ENCODE measurements at places on chromosomes 7 and 10.

- H3K4me1 ChIP-seq: no peaks in the 10 kb centered on the region
- H3K27ac ChIP-seq: no peak overlapping the region
- DNase-seq: no peak
- no peaks in the 10 kb centered on the region for H3K36me3 ChIP-seq
Measured at GRCh38 chr10:61688551-61689308, 26.0 kb downstream of the CABCOCO1 start.

DNA sequence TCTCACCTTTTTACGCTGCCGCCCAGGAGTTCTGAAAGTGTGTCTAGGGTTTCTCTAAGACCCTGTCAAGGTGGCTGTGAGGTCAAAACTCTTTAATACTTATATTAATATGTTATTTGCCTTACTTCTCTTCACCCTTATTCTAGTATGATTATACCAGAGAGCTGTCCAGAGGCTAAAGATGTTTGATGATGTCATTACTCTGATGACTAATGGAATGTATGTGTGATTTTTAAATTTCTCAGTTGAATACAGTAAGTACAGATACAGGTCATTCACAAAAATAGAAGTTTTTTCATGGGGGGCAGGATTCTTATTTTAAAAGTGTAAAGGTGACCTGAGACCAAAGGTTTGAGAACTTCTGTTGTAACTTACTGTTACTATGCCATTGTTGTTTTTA is 150.6 kb upstream of the FOXP2 start:
- H3K36me3 ChIP-seq: no peaks in the 10 kb centered on the region
- no peak for DNase-seq
- H3K27me3 ChIP-seq: no peaks in the 10 kb centered on the region
- no peak overlapping the region for H3K27ac ChIP-seq
- H3K4me1 ChIP-seq: no peaks in the 10 kb centered on the region

- no peak overlapping the region for H3K27ac ChIP-seq
- no peak for DNase-seq
- H3K4me1 ChIP-seq: no peaks in the 10 kb centered on the region
- no peaks in the 10 kb centered on the region for H3K27me3 ChIP-seq
Measured at GRCh38 chr10:130354976-130355795, 219.0 kb downstream of the GLRX3 start.

- H3K27me3 ChIP-seq: no peaks in the 10 kb centered on the region
- no peaks in the 10 kb centered on the region for H3K36me3 ChIP-seq
- no peaks in the 10 kb centered on the region for H3K4me1 ChIP-seq
- DNase-seq: no peak
Measured at GRCh38 chr10:29067161-29067560, 221.7 kb upstream of the LYZL1 start.

DNA sequence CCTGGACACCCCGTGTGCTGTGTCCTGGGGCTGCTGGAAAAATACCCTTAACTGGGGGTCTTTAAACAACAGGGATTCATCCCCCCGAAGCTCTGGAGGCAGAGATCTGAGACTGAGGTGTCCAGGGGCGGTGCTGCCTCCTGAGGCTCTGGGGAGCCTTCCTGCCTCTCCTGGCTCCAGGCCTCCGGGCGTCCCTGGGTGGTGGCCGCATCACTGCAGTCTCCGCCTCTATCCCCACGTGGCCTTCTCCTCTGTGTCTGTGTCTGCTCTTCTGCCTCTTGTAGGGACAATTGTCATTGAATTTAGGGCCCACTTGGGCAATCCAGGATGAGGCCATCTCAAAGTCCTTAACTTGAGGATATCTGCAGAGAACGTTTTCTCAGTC is 216.6 kb downstream of the WDR37 start:
- DNase-seq: no peak
- H3K4me3 ChIP-seq: no peak overlapping the region
- no peak overlapping the region for H3K27ac ChIP-seq
- H3K4me1 ChIP-seq: no peaks in the 10 kb centered on the region
- no peaks in the 10 kb centered on the region for H3K36me3 ChIP-seq

DNA sequence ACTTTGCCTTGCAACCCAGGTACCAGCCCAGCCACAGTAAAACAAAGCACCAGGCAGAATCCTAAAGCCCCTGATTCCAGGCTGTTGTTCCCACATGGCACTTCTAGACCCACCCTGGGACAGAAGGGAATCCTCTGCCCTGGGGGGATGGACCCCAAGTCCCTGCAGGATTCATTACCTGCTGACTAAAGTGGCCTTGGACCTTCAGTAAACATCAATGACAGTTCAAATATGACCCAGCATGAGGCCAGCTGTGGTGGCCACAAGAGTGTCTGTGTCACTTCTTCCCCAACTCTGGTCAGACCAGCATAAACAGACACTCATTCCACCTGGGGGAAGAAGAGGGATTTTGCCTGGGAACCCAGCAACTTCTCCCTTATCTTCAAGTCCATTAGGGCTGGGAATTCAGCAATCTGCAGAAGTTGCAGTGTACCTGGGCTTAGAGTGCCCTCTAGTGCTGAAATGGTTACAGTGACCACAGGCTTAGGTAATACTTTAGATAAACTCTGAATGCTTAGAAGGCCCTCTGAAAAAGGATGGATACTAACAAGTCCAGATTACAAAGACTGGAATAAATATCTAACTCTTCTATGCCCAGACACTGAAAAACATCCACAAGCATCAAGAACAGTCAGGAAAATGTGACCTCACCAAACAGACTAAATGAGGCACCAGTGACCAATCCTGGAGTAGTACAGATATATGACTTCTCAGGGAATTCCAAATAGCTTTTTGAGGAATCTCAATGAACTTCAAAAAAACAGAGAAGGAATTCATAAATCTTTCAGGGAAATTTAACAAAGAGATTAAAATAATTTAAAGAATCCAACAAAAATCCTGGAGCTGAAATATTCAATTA is 108.5 kb upstream of the TMEM168 start:
- H3K4me3 ChIP-seq: no peak overlapping the region
- DNase-seq: no peak
- peaks cover 19% of the 10 kb centered on the region for H3K36me3 ChIP-seq
- H3K27ac ChIP-seq: no peak overlapping the region
- H3K4me1 ChIP-seq: peaks cover 3% of the 10 kb centered on the region

GRCh38 chr7:112497481-112497880 is 16.7 kb downstream of the LSMEM1 start:
- DNase-seq: no peak
- H3K4me3 ChIP-seq: no peak overlapping the region
- H3K4me1 ChIP-seq: no peaks in the 10 kb centered on the region
- no peak overlapping the region for H3K27ac ChIP-seq
- no peaks in the 10 kb centered on the region for H3K36me3 ChIP-seq
- H3K27me3 ChIP-seq: no peaks in the 10 kb centered on the region

GRCh38 chr7:92835261-92835850 is 1.0 kb downstream of the CDK6 start:
- H3K36me3 ChIP-seq: peaks cover 21% of the 10 kb centered on the region
- peak overlapping the region; percentile 87 for H3K4me3 ChIP-seq
- no peaks in the 10 kb centered on the region for H3K27me3 ChIP-seq

GRCh38 chr7:79008786-79009185 is 444.7 kb downstream of the MAGI2 start:
- no peak overlapping the region for H3K27ac ChIP-seq
- no peaks in the 10 kb centered on the region for H3K27me3 ChIP-seq
- DNase-seq: no peak
- no peaks in the 10 kb centered on the region for H3K4me1 ChIP-seq
- no peak overlapping the region for H3K4me3 ChIP-seq
- no peaks in the 10 kb centered on the region for H3K36me3 ChIP-seq

DNA sequence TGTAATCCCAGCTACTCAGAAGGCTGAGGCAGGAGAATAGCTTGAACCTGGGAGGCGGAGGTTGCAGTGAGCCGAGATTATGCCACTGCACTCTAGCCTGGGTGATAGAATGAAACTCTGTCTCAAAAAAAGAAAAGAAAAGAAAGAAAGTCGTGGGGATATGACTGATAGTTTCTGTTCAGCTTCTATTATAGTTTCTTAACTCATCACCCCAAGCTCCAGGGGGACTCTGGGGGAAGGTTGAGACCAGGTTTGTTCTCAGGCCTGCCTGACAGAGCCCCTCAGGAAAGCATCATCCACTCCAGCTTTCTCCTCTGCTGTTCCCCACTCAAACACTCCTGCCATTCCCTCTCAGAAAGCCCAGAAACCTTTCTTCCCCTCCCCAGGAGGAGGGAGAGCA is 542.4 kb upstream of the GALNT17 start:
- peaks cover 12% of the 10 kb centered on the region for H3K27me3 ChIP-seq
- no peak overlapping the region for H3K27ac ChIP-seq
- H3K4me3 ChIP-seq: no peak overlapping the region
- peaks cover 3% of the 10 kb centered on the region for H3K4me1 ChIP-seq

- H3K36me3 ChIP-seq: no peaks in the 10 kb centered on the region
- no peak overlapping the region for H3K4me3 ChIP-seq
- DNase-seq: no peak
- H3K27ac ChIP-seq: no peak overlapping the region
- no peaks in the 10 kb centered on the region for H3K27me3 ChIP-seq
Measured at GRCh38 chr10:92800134-92800733, 48.1 kb upstream of the EXOC6 start.

GRCh38 chr7:34761627-34762026 is 103.6 kb downstream of the NPSR1 start:
- H3K4me3 ChIP-seq: no peak overlapping the region
- no peak overlapping the region for H3K27ac ChIP-seq
- no peak for DNase-seq
- H3K27me3 ChIP-seq: no peaks in the 10 kb centered on the region
- no peaks in the 10 kb centered on the region for H3K36me3 ChIP-seq

DNA sequence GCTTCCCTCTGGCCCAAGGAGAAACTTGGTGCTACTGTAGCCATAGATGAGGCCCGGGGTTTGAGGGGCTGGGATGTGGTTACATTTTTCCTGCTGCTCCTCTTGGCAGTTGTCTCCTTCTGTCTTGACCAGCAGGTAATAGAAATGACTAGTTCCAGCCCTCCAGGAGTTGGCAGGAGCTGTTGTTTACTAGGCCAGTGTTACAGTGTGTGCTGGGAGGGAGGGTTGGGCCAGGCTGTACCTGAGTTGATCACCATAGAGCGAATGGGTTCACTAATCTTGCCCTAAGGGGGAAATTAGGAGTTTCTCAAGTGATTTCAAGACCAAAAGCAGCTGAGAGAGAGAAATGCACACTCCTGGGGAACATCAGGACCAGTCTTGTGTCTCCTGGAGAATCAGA is 34.9 kb downstream of the PAX2 start:
- H3K4me3 ChIP-seq: no peak overlapping the region
- H3K27me3 ChIP-seq: peaks cover 32% of the 10 kb centered on the region

DNA sequence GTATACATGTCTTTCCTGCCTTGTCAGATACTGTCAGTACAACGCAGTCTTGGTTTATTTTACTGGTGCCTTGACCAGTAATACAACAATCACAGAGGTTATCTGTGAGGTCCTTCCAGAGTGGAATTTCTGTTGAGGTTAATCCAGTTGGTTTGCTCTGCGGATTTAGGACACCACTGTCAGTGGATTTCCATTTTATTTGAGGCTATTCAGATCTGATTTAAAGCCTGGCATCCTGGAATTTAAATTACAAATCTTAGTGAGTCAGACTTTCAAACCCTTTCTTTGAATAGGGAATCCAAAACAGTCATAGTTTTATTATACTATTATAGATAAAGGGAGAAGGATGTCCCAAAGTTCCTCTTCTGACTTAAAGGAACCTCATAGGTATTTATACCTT is 40.5 kb downstream of the ANLN start:
- no peak overlapping the region for H3K27ac ChIP-seq
- no peaks in the 10 kb centered on the region for H3K27me3 ChIP-seq
- peaks cover 2% of the 10 kb centered on the region for H3K36me3 ChIP-seq
- no peak for DNase-seq

DNA sequence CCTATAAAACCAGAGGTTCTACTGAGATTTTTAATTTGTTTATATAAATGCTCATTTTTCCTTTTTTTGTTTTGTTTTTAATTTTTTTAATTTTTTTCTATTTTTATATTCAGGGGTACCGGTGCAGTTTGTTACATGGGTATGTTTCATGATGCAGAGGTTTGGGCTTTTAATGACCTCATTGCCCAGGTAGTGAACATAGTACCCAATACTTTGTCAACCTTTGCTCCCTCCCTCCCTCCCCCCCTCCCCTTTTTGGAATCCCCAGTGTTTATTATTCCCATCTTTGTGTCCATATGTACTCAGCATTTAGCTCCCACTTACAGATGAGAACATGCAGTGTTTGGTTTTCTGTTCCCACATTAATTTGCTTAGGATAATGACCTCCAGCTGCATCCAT is 94.4 kb upstream of the NEBL start:
- DNase-seq: no peak
- H3K4me1 ChIP-seq: no peaks in the 10 kb centered on the region
- no peak overlapping the region for H3K27ac ChIP-seq
- H3K36me3 ChIP-seq: no peaks in the 10 kb centered on the region

DNA sequence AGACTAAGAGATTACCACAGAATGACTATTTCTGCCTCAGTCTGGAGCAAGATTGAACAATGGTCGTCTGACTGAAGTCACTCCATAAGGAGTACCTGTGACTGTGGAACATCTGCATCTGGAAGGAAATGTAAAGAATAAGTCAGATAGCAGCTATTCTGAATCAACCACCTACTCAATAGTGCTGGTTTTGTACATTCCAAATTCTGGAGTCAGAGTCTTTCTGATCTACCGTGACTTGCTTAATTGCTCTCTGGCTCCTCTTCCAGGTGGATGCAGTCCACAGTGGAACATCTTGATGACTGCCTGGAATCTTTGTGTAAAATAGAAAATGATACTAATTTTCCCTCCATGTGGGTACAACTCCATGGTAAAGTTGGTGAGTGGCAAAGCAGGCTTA is 156.3 kb upstream of the SEMA3C start:
- no peak overlapping the region for H3K27ac ChIP-seq
- no peaks in the 10 kb centered on the region for H3K27me3 ChIP-seq
- H3K4me3 ChIP-seq: no peak overlapping the region
- DNase-seq: no peak
- H3K36me3 ChIP-seq: no peaks in the 10 kb centered on the region

DNA sequence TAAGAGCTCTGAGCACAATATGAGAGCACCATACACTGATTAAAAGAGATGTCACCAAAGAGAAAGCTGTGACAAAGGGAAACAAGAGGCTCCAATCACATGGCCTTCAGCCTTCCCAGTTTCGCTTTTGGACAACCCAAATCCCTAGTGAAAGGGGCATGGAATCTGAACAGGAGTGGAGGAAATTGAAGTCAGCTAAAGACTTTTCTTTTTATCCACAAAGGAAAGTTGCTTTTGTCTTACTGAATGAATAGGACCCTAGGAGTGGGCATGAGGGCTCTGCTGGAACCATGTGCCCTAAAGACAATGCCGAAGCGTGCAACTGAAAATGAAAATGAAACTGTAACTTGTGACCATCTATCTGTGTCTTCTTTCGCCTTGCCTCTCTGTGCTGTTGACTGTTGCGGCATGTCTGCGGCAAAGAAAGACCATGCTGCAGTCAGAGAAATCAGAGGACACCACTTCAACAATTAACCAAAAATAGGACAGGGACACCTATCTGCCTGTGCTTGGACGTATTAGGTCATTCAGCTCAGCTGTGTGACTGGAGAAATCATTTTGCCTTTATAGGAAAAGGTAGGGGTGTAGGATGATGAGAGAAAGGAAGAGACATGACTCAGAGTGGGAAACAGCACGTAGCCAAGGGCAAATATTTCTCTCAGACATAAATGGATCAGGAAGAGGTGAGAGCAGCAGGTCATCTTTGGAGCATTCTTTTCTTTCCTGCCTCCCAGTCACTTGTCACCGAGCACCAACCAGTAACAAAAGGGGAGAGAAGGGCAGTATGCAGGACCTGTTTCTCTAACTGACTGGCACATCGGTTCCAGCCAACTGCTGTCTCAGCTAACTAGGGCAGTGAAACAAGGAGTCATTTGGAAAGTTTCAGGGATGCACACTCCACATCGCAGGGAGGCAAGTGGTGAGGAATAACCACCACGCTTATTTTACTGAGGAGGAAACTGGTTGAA is 12.3 kb downstream of the CAV2 start:
- H3K27ac ChIP-seq: peak overlapping the region; percentile 77
- no peak for DNase-seq
- H3K36me3 ChIP-seq: no peaks in the 10 kb centered on the region
- peaks cover 13% of the 10 kb centered on the region for H3K27me3 ChIP-seq
- H3K4me1 ChIP-seq: peaks cover 12% of the 10 kb centered on the region
